Peyer's patch (tissue), 4 donors: ENCODE measurements at places on chromosomes 4 and X. TPM values are rescaled to one million over a fixed set of nuclear protein-coding genes. Genes with fewer than 3 reads are reported as not detected.

GRCh38 chr4:10873809-10874208 is 189.2 kb upstream of the CLNK start:
- no peak for DNase-seq

CEP135 gene
- 28.1 TPM for total RNA-seq

TASL gene
- 1.9 TPM for total RNA-seq

- no peak for DNase-seq
Measured at GRCh38 chr4:40927074-40927473, 177.3 kb downstream of the NSUN7 start.

GSX2 gene
- total RNA-seq = not detected

GRCh38 chrX:45435481-45435880 is 234.8 kb upstream of the DIPK2B start:
- no peak for DNase-seq

- no peak for DNase-seq
Measured at GRCh38 chr4:111540671-111541070, 604.6 kb upstream of the FAM241A start.

- DNase-seq = no peak
Measured at GRCh38 chrX:55480390-55481062, 9.1 kb downstream of the USP51 start.

TENM3 gene
- 0.18 TPM for total RNA-seq

- no peak for DNase-seq
Measured at GRCh38 chr4:74453037-74453635, 8.2 kb downstream of the AREG start.

GASK1B gene
- total RNA-seq = 59.4 TPM

CNKSR2 gene
- total RNA-seq = not detected

- no peak for DNase-seq
Measured at GRCh38 chr4:28913466-28913865, 1806.7 kb upstream of the PCDH7 start.

DNA sequence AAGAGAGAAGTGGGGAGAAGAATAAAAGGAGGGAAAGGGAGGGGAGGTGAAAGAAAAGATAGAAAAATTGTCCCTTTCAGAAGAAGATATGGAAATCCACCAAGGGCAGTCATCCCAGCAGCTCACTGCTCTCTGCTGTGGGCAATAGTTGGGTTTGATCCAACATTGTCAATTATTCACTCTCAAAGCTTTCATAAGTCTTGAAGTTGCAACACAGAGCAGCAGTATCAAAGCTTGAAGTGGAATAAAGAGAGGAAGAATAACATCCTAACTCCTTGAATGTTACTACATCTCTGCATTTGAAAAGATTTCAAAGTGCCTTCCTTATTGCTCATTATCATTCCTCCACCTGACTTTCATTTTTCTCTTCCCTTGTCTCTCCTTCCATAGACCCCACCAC is 62.3 kb upstream of the HHIP start:
- DNase-seq = no peak

JAKMIP1 gene
- 6.6 TPM for total RNA-seq

GRCh38 chrX:108264376-108264775 is 172.8 kb downstream of the ATG4A start:
- no peak for DNase-seq

CDS1 gene
- total RNA-seq = 43.4 TPM

DNA sequence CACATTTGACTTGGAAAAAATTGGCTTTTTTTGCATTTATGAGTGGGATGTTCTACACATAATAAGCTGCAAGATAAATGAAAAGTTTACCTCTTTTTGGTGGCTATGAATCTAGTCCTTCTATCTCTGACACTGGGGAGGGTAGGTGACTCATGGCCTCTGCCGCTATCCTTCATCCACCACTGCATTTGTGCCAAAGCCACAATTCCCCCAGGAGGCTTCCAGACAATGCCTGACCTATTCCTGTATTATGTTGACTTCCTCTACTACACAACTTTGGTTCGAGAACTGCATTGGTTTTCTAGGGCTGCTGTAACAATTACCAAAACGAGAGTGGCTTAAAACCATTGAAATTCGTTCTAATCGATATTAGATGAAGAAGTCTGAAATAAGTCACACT is 245.6 kb downstream of the TRAM1L1 start:
- no peak for DNase-seq

TLR7 gene
- total RNA-seq = 0.38 TPM
